ENCODE measurements at places on chromosomes 6 and 20.

DNA sequence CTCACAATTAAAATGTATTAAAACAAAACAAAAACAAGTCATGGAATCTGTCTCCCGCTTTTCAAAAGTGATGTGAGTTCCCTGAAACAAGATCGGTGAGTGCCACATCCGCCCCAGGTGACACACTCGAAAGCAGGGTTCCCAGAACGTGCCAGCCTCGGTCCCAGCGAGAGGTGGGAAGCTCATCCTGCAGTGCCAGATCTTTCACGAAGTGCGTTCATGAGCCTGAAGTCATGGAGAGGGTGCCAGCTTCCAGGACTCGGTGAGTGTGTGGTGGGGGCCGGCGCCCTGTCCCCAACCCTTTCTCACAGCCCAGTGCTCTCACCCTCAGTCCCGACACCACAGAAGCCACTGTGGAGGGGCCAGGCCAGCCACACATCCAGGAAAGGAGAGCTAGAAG lies 127.4 kb downstream of the WDR27 start:
- DNase-seq = no peak

GRCh38 chr6:22029171-22029570 lies 267.7 kb downstream of the PRL start:
- DNase-seq = peak; percentile 77

DNA sequence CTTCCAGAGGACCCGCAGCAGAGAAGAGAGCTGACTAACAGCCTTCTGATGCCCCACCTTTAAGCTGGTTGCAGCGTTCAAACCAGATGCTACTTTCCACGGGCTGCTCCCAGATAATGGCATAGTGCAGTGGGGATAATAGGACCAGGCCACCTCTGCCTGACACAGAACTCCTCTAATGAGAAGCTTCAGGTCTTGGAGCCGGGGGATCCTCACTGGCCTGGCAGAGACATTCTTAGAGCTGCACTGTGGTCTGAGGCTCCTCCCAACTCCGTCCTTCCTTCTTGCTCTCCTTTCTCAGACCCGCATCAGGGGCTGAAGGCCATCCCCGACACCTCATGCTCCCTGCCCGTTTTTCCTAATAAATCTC lies 206.6 kb upstream of the MARCKS start:
- DNase-seq = no peak

DNA sequence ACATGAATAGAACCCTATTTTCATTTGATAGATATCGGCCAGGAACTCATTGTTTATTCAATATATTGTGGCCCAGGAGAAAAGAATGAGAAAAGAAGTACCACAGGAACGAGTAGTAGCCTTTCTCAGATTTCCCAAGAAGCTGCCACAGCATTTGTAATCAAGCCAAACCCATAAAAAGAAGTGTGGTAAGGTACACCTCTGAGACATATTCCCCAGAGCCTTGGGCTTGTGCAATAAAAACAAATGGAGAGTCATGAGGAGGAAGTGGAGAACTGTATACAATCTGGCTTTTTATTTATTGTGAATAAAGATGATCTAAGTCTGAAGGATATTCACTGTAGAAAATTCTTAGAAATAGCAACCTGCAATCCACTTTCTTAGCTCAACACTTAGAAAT lies 36.7 kb downstream of the KIF6 start:
- peak; percentile 90 for DNase-seq

DNA sequence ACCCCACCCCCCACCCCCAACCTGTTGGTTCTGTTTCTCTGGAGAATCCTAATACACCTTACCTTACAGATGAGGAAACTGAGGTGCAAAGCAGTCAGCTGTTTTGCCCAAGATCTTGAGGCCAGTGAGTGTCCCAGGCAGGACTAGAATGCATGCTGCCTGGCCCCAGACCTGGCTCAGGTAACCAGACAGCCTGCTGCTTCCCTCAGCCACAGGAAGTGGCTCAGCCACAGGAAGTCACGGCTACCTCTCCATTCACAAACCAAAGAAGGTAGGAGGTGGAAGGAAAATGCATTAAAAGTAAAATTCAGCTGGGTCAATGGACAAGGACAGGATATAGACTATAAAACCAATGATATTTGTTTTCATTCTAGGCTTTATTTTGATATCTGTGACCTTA lies 517.6 kb downstream of the CD83 start:
- DNase-seq = no peak

All from fibroblast of gingiva (primary cell).